ENCODE measurements at places on chromosomes 6 and 20.

DNA sequence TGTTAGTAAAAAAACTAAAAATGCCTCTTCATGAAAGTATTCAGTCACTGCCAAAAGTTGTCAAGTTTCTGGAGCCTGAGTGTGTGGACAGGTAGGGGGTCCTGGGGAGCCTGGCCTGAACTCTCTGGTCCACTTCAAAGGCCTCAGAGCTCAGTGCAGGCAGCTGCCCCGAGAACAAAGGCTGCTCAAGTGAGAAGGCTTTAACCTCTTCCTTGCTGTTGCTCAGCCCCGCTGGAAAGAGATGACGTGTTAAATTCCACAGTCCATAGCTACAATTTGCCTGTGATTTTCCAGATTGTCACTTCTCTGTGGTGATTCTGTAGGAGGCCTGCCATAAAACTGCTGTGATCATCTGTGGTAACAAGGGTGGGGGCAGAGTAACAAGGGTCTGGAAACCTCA is 96.9 kb downstream of the FAM120B start:
- DNase-seq = no peak

DNA sequence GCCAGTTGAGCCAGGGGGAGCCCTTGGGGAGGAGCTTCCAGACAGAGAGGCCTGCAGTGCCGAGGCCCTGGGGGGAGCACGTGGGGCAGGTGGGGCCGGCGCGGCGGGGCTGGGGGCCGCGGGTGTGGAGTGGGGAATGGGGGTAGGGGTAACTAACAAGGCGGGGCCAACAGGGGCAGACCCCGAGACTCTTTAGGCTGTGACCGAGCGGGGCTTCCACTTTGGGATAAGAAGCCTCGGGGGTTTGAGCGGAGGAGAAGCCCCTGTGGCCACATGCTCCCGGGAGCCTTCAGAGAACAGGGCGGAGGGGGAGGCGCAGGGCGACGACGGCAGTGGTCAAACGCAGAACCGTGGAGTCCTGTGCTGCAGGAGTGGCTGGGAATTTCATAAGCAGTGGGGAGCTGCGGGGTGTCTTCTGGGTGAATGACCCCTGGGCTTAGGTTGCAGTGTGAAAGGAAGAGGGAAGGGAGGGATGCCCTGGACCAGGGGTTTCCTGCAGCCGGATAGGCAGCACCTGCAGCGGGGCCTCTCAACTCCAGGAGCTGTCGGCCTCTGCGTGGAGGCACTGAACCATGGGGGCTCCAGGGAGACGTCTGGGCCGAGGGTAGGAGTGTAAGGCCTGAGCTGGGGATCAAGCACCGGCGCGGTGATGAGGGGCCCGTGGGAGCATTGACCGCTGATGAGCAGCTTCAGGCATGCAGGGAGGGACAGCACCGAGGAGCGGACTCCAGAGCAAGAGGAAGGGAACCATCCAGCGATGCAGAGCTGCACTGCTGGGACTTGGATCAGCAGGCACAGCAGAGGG is 121.0 kb downstream of the SYNDIG1 start:
- no peak for DNase-seq

DNA sequence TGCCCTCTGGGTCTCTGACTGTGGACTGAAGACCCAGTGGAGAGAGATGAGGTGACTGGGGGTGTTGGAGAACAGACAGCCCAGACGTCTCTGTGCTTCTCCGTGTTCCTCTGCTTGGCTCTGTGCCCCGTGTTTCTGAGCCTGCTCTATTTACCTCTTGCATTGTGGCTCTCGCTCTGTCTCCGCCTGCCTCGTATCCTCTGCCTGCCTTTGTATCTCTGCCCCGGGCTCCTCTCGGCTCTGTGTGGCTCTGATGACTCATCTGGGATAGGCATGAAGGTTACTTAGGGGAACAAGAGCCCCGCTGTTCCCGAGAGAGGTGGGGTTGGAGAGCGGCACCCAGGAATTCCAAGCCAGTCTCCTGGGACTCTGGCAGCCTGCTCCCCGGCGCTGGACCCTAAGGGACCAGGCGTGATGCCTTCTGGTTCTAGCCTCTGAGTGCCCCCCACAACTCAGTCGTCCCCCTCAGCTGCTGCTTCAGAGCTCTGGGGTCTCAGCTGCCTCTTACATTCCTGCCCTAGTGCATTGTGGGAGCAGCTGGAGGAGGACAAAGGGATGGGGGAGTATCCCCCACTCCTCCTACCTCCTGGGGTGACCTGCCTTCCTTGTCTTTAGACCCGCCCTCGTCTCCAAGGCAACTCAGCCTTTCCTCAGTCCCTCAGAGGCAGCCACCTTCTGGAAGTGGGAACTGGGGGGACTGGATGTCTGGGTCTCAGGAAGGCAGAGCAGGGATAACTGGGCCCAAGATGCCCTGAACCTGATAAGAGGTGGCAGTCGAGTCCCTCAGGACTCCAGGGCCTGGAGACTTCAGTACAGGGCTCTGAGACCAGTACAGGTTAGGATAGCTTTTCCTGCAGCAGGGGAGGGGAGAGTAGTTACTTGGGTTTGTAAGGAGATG is 1.9 kb downstream of the DDR1 start:
- DNase-seq = peak; percentile 54

DNA sequence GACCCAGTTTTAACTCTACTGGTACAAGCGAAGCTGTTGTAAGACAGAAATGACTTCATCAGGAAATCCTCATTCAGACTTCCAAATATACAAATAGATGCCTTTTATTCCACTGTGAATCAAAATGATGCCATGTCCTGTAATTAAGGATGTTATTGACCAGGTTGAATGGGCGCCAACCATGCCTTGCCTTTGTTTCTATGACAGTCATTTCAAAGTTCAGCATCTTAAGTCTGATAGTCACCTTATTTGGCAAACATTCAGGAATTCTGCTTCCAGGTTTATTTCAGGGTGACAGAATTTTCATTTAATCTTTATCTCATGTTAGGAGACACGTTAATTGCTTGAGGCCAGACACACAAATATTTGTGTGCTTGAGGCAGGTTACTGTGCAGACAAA is 592.8 kb upstream of the JAG1 start:
- DNase-seq = no peak

GRCh38 chr6:128025478-128025877 is 124.6 kb upstream of the THEMIS start:
- no peak for DNase-seq

DNA sequence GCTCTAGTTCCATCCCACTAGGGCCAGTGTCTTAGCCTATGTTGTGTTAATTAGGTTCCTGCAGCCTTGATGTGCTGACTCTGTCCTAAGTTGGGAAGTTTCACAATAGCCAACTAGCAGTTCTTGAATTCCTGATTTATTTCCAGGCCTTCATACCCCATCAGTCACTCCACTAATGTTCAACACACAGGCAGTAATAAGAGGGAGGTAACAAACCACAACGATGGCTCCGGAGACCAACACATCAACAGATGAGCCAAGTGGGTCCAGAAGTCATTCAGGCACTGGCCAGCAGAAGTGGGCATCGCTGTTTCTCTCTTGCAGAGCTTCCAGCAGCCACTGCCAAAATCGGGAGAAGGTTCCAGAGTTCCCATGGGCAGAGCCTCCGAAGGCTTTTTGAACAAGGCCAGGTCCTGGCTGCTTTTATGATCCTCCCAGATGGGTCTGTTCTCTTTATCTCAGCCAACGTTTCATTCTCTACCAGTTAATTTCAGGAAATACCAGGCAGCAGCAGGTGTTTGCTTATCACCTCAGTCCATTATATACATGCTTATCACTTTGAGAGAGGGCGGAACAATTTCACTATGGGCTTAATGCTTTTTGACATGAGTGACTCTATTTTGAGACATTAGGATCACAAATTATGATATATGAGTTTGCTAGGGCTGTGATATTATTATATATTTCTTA is 48.5 kb upstream of the NOP56 start:
- peak; percentile 6 for DNase-seq

GRCh38 chr6:42403831-42404230 is 47.9 kb downstream of the TRERF1 start:
- DNase-seq = no peak

DNA sequence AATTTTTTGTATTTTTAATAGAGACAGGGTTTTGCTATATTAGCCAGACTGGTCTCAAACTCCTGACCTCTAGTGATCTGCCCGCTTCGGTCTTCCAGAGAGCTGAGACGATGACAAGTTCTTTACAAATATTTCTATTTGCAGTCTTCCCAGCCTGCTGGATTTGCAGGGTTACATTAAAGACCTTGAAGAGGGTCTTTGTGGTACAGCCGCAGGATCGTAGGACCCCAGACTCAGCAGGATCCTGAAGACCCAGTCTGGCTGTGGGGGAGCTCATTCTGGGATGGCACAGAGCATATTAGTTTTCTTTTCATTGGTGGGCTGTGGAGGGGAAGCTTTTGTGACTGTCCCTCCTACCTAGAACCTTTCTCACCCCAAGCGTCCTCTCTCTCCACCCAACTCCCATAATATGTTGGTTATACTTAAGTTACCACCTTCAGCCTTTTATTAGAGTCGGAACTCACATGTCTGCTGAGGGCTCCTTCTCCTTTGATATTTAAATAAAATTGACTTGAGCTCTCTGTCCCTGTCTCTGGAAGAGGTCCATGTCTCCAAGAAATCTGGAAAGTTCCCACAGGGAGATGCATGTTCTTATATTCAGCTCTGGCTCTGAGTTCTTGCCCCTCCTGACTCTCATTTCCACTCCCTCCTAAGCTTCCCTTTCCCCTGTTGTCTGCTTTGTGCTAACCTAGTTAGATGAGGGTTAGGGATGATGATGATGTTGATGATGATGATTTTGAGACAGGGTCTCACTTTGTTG is 72.0 kb downstream of the TIAM2 start:
- no peak for DNase-seq

- no peak for DNase-seq
Measured at GRCh38 chr6:120514544-120514943, 819.7 kb downstream of the TBC1D32 start.

GRCh38 chr6:24742216-24742738 is 23.3 kb upstream of the C6orf62 start:
- no peak for DNase-seq

DNA sequence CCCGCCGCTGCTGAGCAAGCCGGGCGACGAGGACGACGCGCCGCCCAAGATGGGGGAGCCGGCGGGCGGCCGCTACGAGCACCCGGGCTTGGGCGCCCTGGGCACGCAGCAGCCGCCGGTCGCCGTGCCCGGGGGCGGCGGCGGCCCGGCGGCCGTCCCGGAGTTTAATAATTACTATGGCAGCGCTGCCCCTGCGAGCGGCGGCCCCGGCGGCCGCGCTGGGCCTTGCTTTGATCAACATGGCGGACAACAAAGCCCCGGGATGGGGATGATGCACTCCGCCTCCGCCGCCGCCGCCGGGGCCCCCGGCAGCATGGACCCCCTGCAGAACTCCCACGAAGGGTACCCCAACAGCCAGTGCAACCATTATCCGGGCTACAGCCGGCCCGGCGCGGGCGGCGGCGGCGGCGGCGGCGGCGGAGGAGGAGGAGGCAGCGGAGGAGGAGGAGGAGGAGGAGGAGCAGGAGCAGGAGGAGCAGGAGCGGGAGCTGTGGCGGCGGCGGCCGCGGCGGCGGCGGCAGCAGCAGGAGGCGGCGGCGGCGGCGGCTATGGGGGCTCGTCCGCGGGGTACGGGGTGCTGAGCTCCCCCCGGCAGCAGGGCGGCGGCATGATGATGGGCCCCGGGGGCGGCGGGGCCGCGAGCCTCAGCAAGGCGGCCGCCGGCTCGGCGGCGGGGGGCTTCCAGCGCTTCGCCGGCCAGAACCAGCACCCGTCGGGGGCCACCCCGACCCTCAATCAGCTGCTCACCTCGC is 1.5 kb downstream of the ARID1B start:
- no peak for DNase-seq

- no peak for DNase-seq
Measured at GRCh38 chr20:44398335-44398734, 42.8 kb downstream of the HNF4A start.

- DNase-seq = no peak
Measured at GRCh38 chr20:51959066-51959542, 156.8 kb upstream of the SALL4 start.

GRCh38 chr6:3164388-3164787 is 7.0 kb upstream of the TUBB2A start:
- no peak for DNase-seq

- DNase-seq = no peak
Measured at GRCh38 chr6:2102316-2102883, 143.0 kb downstream of the GMDS start.

GRCh38 chr6:163580311-163581030 is 166.0 kb downstream of the QKI start:
- DNase-seq = no peak

DNA sequence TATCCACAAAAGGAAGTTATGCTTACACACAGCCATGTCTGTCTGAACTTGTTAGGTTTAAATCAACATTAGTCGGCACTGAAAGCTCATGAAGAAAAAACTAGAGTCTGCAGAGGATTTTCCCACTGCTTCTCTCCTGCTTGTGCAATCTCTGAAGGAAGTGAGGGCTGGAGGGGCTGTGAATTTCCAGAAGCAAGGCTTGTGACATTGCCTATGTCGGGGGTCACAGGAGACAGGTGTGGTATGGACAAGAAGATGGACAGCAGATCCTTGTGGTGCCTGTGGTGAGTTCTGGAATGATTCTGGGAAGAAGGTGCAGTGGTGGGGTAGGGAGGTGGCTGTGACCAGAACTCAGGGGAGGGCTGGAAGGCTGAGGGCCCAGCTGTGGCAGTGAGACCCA is 84.3 kb upstream of the TRAF3IP2 start:
- DNase-seq = no peak

GRCh38 chr6:56036916-56037600 is 161.7 kb upstream of the BMP5 start:
- DNase-seq = no peak

- no peak for DNase-seq
Measured at GRCh38 chr20:18831830-18832499, 18.4 kb downstream of the SCP2D1 start.

GRCh38 chr20:4729265-4729664 is 7.6 kb downstream of the PRND start:
- DNase-seq = no peak

Measured in NCI-H1436 treated with DMSO at 0.1 percent for 48 hours (cell line).